ENCODE measurements at places on chromosomes 2 and 18. TPM values are rescaled to one million over a fixed set of nuclear protein-coding genes. Genes with fewer than 3 reads are reported as not detected.

GRCh38 chr2:109437325-109438090, 176.3 kb downstream of the SEPTIN10 start:
- no peak overlapping the region for H3K4me3 ChIP-seq
- no peaks in the 10 kb centered on the region for H3K36me3 ChIP-seq
- peak overlapping the region; percentile 52 for H3K27ac ChIP-seq
- peak; percentile 54 for DNase-seq
- H3K27me3 ChIP-seq, result no peaks in the 10 kb centered on the region
- peaks cover 32% of the 10 kb centered on the region for H3K4me1 ChIP-seq

DNA sequence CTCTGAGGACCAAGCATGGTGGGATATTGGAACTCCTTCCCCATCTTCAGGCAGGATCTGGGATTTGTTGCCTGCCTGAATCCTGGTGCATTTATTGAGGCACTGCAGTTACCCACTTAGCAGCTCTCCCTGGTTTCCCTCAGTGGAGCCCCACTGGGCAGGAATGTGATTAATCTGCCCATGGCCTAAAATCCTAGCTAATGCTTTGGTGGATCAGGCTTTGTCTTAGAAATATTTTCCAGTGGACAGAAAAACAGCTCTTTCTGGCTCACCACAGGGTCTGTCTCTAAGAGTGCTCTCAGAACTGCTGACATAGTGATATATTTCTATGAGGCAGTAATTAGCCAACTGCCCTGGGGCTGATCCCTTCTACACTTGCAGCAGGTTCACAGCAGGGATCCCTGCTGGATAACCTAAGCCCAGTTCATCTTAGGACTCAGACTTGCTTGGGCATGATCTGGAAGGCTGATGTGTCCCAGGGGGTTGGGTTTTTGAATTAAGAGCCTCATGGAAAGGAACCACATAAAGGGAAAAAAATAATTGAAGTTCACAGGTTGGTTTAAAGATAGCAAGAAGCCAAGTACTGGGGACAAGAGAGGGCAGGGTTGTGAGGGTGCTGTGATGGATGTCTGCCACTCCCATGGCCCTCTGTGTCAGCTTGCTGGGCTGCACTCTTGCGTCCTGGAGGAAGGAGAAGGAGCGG, 44.3 kb upstream of the ZDBF2 start:
- H3K27me3 ChIP-seq, result no peaks in the 10 kb centered on the region
- DNase-seq, result peak; percentile 51
- no peak overlapping the region for H3K4me3 ChIP-seq
- H3K27ac ChIP-seq, result no peak overlapping the region
- H3K36me3 ChIP-seq, result no peaks in the 10 kb centered on the region
- peaks cover 6% of the 10 kb centered on the region for H3K4me1 ChIP-seq

GRCh38 chr2:9538000-9538507, 17.6 kb downstream of the ADAM17 start:
- H3K27ac ChIP-seq, result peak overlapping the region; percentile 58
- no peaks in the 10 kb centered on the region for H3K27me3 ChIP-seq
- H3K36me3 ChIP-seq, result peaks cover 3% of the 10 kb centered on the region
- peaks cover 16% of the 10 kb centered on the region for H3K4me1 ChIP-seq

C1QL2 gene
- total RNA-seq, result not detected

DNA sequence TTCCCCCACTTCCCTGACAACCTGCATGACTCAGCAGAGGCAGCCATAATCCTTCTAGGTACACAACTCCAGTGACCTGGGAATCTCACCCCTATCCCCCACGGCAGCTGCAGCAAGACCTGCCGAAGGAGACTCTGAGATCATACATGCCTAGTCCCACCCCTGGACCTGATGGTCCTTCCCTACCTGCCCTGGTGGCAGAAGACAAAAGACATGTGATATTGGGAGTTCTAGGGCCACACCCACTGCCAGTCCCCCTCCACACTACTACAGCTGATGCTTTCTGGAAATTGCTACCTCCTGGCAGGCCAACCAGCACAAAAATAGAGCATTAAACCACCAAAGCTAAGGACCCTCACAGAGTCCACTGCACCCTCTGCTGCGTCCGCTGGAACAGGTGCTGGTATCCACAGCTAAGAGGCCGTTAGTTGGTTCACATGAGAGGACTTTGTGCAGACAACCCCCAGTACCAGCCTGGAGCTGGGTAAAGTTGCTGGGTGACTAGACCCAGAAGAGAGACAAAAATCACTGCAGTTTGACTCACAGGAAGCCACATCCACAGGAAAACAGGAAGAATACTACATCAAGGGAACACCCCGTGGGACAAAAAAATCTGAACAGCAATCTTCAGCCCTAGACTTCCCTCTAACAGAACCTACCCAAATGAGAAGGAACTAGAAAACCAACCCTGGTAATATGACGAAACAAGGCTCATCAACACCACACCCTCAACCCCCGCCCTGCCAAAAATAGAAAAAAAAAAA, 12.5 kb downstream of the MARCO start:
- H3K4me3 ChIP-seq, result no peak overlapping the region
- H3K4me1 ChIP-seq, result no peaks in the 10 kb centered on the region
- H3K36me3 ChIP-seq, result no peaks in the 10 kb centered on the region
- no peak overlapping the region for H3K27ac ChIP-seq
- H3K27me3 ChIP-seq, result peaks cover 3% of the 10 kb centered on the region

GRCh38 chr18:13527730-13528129, 198.6 kb downstream of the FAM210A start:
- H3K36me3 ChIP-seq, result no peaks in the 10 kb centered on the region
- H3K4me3 ChIP-seq, result no peak overlapping the region
- H3K27ac ChIP-seq, result no peak overlapping the region
- no peaks in the 10 kb centered on the region for H3K4me1 ChIP-seq

HJURP gene
- 86.1 TPM for total RNA-seq
